ENCODE measurements at places on chromosomes 7 and 10. TPM values are rescaled to one million over a fixed set of nuclear protein-coding genes. Genes with fewer than 3 reads are reported as not detected.

The IL6 gene
- not detected for total RNA-seq

- no peak for DNase-seq
Measured at GRCh38 chr7:159109653-159110035, 35.0 kb downstream of the VIPR2 start.

- peak; percentile 20 for DNase-seq
Measured at GRCh38 chr7:131424219-131424822, 96.6 kb downstream of the MKLN1 start.

The NPS gene
- not detected for total RNA-seq
